ENCODE measurements at places on chromosomes 5 and 9.

DNA sequence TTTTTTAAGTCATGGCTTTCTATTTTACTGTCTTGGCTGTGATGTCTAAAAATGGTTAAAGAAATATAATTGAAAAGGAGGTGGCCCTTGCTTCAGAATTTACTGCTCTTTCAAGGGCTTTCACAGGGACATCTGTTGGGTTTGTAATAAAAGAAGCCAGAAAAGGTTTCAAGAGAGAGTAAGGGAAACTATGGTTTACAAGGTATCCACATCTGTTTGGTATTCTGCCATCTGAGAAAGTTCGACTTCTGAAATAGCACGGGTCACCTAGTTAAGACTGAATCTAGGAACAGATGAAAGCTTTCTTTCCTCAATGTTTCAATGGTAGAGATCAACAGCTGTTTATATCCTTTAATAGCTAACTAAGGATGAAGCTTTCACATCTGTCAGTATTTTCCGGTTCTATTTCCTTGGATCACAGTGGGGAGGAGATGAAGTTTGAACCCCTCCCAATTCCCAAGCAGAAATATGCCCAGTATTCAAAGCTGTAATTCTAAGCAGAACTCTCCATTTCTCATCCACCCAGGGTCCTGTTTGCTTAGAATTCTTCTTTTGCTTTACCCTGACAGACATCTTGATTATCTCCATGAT, 72.8 kb upstream of the IFNK start:
- DNase-seq: no peak

- DNase-seq: no peak
Observed at GRCh38 chr5:79727451-79728355, 38.1 kb downstream of the CMYA5 start.

GRCh38 chr9:125763394-125763801, 16.2 kb downstream of the PBX3 start:
- DNase-seq: no peak

GRCh38 chr5:60487476-60487875, 212.5 kb downstream of the DEPDC1B start:
- DNase-seq: no peak

- no peak for DNase-seq
Observed at GRCh38 chr9:135850737-135851136, 56.6 kb downstream of the CAMSAP1 start.

- no peak for DNase-seq
Observed at GRCh38 chr9:35771943-35772342, 17.9 kb upstream of the MSMP start.

DNA sequence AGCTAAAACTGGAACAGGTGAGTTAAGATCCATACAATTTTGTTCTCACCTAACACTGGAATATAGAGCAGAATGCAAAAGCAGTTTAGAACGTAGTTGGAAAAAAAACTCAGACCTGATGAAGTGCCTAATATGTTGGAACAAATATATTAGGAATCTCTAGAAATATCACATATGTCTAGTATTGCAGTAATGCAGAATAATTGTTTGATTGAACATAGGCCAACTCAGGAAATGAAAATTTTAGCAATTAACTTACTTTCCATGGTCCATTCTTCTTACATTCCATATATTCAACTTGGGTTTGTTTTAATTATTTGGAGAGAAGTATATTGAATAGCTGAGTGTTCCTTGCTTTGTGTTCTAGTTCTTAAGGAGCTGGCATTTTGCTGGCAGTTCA, 111.8 kb upstream of the ADAMTSL1 start:
- DNase-seq: no peak

DNA sequence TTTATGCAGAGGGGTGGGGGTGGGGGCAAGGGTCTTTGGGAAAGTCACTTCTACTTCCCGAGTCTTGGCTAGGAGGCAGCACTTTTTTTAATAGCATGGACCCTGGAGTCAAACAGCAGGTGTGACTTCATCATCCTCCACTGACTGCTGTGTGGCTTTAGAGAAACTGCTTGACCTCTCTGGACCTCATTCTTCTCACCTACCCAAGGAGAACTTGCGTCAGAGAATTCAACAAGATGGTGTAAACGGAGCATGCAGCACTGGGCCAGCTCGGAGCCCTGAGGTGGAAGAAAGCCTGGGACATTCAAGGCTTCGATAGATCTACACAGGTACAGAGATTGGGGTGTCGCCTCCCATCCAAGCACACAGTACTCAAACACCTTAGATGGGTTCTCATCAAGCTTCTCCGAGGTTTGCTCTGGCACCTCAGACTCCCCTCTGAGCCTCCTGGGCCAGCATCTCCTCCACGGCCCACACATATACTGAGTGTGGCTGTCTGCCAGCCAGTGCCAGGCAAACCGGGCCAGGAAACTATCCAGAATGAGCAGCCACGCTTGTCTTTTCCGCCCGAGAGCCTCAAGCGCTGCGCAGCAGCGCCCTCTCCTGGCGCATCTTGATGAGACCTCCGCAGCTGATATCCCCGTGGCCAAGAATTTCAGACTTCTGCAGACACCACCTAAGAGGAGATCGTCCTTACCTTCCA, 4.6 kb upstream of the SLC25A48 start:
- no peak for DNase-seq

GRCh38 chr9:91061506-91061905, 259.9 kb downstream of the SYK start:
- no peak for DNase-seq

DNA sequence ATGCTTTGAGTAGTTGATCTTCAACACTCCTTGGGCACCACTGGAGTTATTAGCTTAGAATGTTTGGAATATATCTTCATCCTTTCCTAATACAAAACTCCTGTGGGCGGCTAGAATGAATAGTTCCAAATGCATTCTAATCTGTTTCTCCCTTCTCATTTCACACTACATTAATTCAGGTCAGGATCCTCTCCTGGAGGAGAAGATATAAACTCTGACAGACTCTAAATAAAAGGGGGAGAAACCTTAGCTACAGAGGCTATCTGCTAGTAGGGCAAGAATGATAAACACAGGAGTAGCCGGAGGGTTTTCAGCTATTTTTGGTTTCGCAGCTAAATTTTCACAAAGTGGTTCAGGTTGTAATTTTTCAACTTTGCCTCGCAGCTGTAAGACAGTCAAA, 45.2 kb upstream of the FAM240B start:
- DNase-seq: no peak

DNA sequence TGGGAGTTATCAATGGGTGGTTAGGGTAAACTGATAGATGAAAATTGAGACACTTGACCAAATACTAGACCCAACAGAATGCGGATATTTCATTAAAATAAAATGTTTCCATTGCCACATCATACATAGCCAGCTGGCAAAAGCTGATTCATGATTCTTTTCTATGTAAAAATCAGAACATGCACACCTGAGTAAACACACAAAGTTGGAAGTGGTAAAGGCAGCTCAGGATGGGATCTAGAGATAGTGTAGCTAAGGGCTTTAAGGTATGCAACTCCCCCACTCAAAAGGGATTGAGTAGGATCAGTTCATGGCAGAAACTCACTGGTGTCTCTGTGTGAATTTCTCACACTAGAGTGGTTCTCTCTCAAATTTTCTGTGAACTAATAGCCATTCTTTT, 541.1 kb upstream of the GRAMD2B start:
- DNase-seq: no peak

DNA sequence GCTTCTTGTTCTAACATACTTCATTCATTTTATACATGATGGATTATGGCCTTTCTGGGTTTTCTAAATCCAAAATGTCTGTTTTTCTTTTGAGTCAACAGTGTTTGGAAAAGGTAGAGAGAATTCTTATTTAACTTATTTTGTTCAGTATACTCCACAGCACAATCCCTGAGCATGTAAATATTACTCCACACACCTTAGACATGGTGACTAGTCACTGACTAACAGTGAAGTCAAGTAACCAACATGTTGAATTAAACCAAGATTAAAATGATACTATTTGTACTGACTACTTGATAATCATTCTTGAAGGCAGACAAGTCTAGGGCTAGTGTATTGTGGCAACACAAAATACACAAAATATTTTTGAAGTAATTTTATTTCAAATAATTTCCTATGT, 55.0 kb downstream of the HAPLN1 start:
- DNase-seq: no peak

GRCh38 chr5:127872494-127872893, 169.3 kb downstream of the CCDC192 start:
- no peak for DNase-seq

DNA sequence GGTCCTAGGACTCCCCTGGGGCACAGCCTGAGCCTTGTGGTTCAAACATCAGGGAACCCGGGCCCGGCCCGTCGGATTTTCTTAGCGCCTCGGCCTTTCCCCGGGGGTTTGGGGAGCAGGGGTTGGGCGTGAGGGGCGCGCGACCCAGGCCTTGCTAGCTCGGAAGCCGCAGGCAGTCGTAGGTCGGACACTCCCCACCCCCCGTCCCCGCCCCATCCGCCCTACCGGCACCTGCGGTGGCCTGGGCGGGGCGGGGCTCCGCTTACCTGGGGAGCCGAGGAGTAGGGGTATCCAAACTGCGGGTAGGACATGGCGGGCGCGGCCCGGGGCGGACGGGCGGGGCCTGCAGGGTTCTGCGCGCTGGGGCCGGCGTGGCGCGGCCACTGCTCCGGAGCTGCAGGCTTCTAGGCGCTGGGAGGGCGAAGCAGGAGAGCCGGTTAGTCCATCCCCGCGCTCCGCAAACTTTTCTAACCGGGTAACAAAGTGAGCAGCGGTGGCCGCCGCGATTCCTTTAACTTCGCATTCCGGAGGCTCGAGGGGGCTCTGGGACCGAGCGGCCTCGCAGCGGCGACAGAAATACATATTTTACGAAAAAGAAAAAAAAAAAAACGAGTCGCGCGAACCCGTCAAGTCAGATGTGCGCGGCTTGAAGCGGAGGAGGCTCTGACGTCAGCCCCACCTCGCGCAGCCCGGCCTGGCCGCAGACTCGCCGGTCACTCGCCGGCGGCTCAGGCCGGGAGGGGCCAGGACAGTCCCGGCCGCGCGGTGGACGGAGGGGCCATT, at the start of gene IRX4:
Gene IRX4, minus strand, starts transcription at position 589 of the 783 bp plus-strand sequence. Its CDS starts 278 bp downstream, at position 311.
- DNase-seq: no peak

DNA sequence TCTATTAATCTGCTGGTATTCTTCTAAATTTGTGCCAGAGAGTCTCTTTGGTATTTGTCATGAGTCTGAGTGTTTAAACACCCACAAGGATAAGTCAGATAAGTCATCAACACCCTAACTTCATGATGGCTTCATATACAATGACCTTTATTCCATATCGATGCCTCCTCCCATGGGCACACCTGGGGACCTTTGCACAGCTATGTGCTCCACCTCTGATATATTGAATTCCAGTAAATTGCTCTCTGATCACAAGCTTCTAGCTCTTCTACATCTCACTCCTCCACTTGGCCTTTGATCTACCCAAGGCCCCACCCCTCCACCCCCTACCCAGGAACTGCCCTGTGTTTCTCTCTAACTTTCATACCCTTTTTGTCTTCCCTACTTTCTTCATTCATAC, 102.7 kb upstream of the MIER3 start:
- DNase-seq: no peak

DNA sequence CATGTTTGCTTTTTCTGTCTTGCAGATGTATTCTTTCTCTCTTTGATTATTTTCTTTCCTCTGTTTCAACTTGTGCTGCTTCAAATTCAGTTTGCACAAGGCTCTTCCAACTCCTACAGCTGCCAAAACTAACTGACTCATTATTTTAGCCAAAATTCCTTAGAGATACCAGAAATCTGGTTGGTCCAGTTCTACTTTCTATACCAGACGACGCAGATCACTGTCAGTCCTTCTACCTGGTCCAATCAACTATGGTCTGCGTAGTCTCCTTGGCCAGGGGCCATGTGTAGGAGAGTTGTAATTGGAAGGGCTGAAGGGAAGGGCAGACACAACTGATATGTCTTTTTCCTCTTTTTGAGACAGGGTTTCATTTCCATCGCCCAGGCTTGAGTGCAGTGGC, 51.9 kb upstream of the JAK2 start:
- no peak for DNase-seq

DNA sequence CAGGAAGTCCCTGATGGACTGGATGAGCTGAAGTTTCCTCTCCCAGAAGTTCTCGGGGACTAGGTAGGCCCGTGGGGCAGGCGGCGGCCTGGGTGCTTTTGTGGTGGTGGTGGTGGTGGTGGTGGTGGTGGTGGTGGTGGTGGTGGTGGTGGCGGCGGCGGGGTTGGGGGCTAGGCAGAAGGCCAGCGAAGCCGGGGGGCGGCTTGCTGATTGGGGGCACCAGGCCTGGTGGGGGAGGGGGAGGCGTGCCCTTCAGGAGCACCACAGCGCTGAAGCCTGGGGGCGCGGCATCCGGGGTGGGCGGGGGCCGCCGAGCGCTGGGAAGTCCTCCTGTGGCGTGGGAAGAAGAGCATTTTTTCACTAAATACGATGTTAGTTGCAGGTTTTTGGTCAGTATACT, 26.9 kb downstream of the SPATA31C1 start:
- no peak for DNase-seq

GRCh38 chr5:145908206-145908960, 28.0 kb upstream of the SH3RF2 start:
- DNase-seq: no peak

GRCh38 chr5:176577312-176578176, 28.4 kb downstream of the CDHR2 start:
- no peak for DNase-seq

GRCh38 chr9:106218427-106218826, 524.1 kb downstream of the TMEM38B start:
- DNase-seq: no peak

GRCh38 chr5:61084658-61085057, 77.6 kb downstream of the SMIM15 start:
- DNase-seq: no peak

DNA sequence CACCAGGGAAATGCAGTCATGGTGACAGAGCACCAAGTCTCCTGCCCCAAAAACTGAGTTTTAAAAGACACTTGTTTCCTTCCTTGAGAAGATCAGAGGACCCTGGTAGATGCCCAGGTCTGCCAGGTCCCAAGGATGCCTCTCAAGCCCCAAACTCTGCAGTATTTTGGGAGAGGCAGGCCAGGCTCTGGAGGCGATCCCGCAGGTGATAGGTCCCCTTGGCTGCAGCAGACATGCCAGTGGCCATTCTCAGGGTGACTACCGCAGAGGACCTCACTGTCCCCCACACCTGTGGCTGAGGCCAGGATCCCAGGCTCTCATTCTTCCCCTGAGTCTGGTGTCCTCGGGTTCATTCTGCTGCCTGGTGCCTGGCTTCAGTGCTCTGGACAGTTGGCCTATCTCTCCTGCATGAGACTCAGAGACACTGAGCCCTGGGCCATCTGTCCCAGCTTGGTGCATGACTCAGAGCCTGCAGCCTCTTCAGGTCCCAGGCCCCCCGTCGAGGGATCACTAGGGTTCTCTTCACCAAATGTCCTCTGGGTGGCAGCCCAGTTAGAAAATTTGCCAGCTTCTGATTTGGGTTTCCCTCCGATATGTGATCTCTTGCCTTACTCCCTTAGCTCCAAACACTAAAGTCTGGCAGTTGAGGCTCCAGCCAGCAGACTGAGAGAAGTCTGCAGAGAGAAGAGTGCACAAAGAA, 59.7 kb upstream of the GARNL3 start:
- no peak for DNase-seq
